CD4-positive, alpha-beta memory T cell (primary cell): ENCODE measurements at places on chromosomes 3 and 15. TPM values are rescaled to one million over a fixed set of nuclear protein-coding genes. Genes with fewer than 3 reads are reported as not detected.

- H3K36me3 ChIP-seq = no peaks in the 10 kb centered on the region
- H3K27ac ChIP-seq = no peak overlapping the region
- DNase-seq = no peak
- H3K27me3 ChIP-seq = no peaks in the 10 kb centered on the region
- H3K4me3 ChIP-seq = no peak overlapping the region
Measured at GRCh38 chr3:128409624-128410581, 56.8 kb downstream of the DNAJB8 start.

Gene STAC
- total RNA-seq = not detected

DNA sequence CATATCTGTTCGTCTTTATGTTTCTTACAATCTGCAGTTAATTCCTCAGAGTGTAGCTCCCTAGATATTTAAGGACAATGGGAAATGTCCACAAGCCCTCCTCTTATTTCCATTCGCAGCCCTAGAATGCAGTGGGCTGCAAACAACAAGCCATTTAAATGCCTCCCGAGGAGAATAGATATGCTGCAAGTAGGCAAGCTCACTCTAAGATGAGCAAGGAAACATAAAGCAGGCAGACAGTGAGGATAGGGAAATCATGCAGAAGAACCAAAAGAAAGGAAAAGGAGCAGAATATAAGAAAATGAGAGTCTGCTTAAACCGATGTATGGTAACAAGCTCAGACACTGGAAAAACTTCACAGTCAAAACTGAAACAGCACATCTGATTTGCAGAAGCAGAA is 561.9 kb downstream of the GBE1 start:
- no peak overlapping the region for H3K27ac ChIP-seq
- DNase-seq = no peak
- no peaks in the 10 kb centered on the region for H3K4me1 ChIP-seq
- no peak overlapping the region for H3K4me3 ChIP-seq

- no peaks in the 10 kb centered on the region for H3K27me3 ChIP-seq
- H3K36me3 ChIP-seq = no peaks in the 10 kb centered on the region
- no peak for DNase-seq
- no peaks in the 10 kb centered on the region for H3K4me1 ChIP-seq
- no peak overlapping the region for H3K27ac ChIP-seq
- no peak overlapping the region for H3K4me3 ChIP-seq
Measured at GRCh38 chr3:29065211-29065785, 215.6 kb upstream of the RBMS3 start.

DNA sequence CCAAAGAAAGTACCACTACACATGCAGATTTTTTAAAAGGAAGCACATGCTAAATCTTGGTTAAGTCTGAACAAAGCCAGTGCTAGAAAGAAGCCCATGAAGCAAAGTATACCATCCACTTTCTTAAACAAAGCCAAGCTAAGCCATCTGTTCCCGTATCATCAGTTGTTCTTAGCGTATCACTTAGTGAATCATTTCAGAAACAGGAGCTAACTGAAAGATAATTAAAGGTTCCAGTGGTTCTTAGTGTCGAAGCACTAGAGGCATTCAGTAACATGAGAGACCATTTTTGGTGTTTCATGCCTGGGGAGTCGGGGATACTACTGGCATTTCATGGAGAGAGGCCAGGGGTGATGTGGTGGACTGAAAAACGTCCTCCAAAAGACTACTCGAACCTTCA is 12.8 kb downstream of the UBXN7 start:
- no peaks in the 10 kb centered on the region for H3K27me3 ChIP-seq
- no peak overlapping the region for H3K4me3 ChIP-seq
- no peaks in the 10 kb centered on the region for H3K36me3 ChIP-seq
- no peak for DNase-seq

Gene NOX5
- 0.08 TPM for total RNA-seq

GRCh38 chr3:70085613-70086012 is 86.1 kb downstream of the SAMMSON start:
- H3K4me3 ChIP-seq = no peak overlapping the region
- H3K36me3 ChIP-seq = no peaks in the 10 kb centered on the region

Gene APBA2
- 52.4 TPM for total RNA-seq

Gene PRR20G
- total RNA-seq = not detected

Gene P4HTM
- 79.3 TPM for total RNA-seq

Gene NR1I2
- total RNA-seq = 0.49 TPM

GRCh38 chr3:33490641-33491241 is 50.5 kb upstream of the UBP1 start:
- no peak overlapping the region for H3K27ac ChIP-seq
- DNase-seq = no peak
- no peaks in the 10 kb centered on the region for H3K4me1 ChIP-seq

Gene CCDC71
- 31.6 TPM for total RNA-seq

GRCh38 chr3:185807445-185808068 is 17.3 kb downstream of the IGF2BP2 start:
- no peaks in the 10 kb centered on the region for H3K36me3 ChIP-seq
- no peak overlapping the region for H3K27ac ChIP-seq

Gene CCDC32
- 31.7 TPM for total RNA-seq

GRCh38 chr3:188824566-188824965 is 347.2 kb upstream of the TPRG1 start:
- H3K4me1 ChIP-seq = no peaks in the 10 kb centered on the region
- no peaks in the 10 kb centered on the region for H3K27me3 ChIP-seq
- H3K27ac ChIP-seq = no peak overlapping the region
- H3K36me3 ChIP-seq = no peaks in the 10 kb centered on the region
- no peak for DNase-seq

DNA sequence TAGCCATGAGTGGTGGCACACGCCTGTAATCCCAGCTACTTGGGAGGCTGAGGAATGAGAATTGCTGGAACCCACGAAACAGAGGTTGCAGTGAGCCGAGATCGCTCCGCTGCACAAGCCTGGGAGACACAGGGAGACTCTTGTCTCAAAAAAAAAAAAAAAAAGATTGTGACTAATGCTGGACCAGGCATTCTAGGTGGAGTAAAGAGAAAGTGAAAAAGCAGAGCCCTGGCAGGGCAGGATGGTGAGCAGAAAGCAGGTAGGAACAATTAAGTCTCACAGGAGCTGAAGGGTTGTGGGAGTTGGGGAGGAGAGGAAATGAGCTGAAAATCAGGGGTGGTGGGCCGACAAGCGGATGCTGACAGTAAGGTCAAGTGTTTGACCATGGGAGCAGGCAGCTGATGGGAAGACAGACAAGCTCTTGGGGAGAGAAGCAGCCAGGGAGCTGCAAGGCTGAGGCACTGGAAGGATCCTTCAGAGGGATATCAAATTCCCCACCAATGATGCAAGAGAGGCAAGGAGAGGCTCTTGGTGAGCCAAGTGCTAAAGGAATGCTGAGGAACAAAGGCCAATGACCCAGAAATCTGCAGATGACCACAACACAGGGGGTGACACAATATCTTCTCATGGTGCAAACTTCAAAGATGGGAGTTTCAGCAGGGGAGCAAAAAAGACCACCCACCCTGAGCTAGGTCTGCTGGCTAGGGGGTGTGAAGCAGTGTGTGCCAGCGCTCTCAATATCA is 251.1 kb downstream of the ULK4 start:
- H3K27ac ChIP-seq = no peak overlapping the region
- no peaks in the 10 kb centered on the region for H3K27me3 ChIP-seq
- H3K4me1 ChIP-seq = no peaks in the 10 kb centered on the region
- H3K36me3 ChIP-seq = no peaks in the 10 kb centered on the region
- no peak overlapping the region for H3K4me3 ChIP-seq
- DNase-seq = no peak

DNA sequence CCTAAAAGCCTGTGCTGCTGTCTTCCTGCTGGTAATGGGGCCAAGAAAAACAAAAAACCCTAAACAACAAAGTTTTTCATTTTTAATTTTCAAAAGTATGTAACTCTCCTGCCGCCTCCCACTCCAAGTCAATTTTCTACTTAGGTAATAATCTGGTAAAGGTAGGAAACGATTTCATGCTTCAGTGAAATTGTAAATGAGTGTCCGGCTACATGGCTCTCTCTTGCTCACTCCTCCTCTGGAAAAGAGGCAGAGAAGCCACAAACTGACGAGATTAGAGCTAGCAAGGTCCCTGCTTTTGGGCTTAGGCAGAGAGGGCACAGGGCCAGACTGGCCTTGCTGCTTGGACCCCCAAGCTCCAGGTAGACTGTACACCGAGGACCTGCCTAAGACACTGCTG is 23.5 kb downstream of the KLHL25 start:
- H3K27ac ChIP-seq = no peak overlapping the region
- no peak overlapping the region for H3K4me3 ChIP-seq
- no peaks in the 10 kb centered on the region for H3K27me3 ChIP-seq
- DNase-seq = no peak

Gene SYNPR
- total RNA-seq = not detected

Gene DPPA2
- total RNA-seq = not detected

DNA sequence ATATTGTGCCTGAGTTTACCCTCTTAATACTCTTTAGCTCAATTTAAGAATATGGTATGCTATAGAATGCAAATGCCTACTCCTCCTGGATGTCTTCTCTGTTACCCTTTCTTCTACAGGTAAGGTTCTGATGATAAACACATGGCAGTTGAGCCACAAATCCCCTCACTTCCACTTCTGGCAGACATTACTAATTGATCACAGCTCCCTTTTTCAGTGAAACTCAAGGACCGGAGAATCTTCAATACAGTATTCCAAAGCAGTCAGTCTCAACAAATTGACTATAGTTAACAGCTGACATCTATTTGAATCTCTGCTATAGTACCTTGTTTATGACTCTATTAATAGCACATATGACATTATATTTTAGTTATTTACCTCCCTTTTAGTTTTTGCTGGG is 232.1 kb upstream of the ADAMTS9 start:
- DNase-seq = no peak
- no peak overlapping the region for H3K4me3 ChIP-seq
- H3K36me3 ChIP-seq = no peaks in the 10 kb centered on the region
- no peak overlapping the region for H3K27ac ChIP-seq
- no peaks in the 10 kb centered on the region for H3K27me3 ChIP-seq

DNA sequence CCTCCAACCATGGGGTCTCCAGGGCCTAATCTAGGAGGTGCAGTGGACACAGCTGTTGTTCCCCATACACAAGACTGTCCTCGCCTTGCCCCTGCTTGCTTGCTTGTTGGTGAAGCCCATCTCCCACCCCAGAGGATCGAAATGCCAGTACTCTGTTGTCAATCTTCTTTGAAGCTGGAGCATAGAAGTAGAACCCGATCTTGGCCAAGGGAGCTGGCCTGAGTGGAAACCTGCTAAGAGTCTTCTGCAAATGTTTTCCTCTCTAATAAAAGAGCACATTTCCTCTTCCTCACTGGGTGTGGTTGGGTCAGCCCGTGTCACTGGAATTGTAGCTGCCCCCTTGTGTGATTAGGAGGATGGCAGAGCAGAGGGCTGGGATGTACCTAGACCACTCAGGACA is 85.4 kb downstream of the HES1 start:
- no peak for DNase-seq
- H3K4me3 ChIP-seq = no peak overlapping the region
- H3K27ac ChIP-seq = no peak overlapping the region
- no peaks in the 10 kb centered on the region for H3K36me3 ChIP-seq
- no peaks in the 10 kb centered on the region for H3K4me1 ChIP-seq
- no peaks in the 10 kb centered on the region for H3K27me3 ChIP-seq
